Naive thymus-derived CD8-positive, alpha-beta T cell (primary cell): ENCODE measurements at places on chromosomes 7 and 10.

DNA sequence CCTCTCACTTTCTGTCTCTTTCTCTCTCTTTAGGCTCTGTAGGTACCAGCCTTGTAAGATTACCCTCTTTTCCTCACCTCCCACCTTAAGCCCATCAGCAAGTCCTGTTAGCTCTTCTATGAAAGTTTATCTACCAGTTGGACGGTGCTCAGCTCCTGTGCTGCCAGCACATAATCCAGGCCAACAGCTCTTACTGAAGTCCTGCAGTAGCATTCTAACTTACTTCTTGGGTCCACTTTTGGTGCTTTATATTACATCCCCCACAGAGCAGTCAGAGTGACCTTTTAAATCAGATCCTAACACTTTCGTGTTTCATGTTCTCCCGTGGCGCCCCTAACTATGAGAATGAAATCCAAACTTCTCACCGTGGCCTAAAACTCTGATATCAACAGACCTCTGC is 38.9 kb upstream of the ITGA8 start:
- peaks cover 15% of the 10 kb centered on the region for H3K27me3 ChIP-seq
- no peak overlapping the region for H3K27ac ChIP-seq
- no peaks in the 10 kb centered on the region for H3K36me3 ChIP-seq
- DNase-seq, result no peak

GRCh38 chr10:61592581-61592980 is 70.1 kb upstream of the CABCOCO1 start:
- H3K4me1 ChIP-seq, result no peaks in the 10 kb centered on the region
- no peak overlapping the region for H3K27ac ChIP-seq
- H3K36me3 ChIP-seq, result no peaks in the 10 kb centered on the region
- no peaks in the 10 kb centered on the region for H3K27me3 ChIP-seq
- no peak overlapping the region for H3K4me3 ChIP-seq

GRCh38 chr10:47287365-47287802 is 12.6 kb upstream of the GDF10 start:
- no peak for DNase-seq
- H3K4me1 ChIP-seq, result peaks cover 33% of the 10 kb centered on the region
- no peak overlapping the region for H3K27ac ChIP-seq

DNA sequence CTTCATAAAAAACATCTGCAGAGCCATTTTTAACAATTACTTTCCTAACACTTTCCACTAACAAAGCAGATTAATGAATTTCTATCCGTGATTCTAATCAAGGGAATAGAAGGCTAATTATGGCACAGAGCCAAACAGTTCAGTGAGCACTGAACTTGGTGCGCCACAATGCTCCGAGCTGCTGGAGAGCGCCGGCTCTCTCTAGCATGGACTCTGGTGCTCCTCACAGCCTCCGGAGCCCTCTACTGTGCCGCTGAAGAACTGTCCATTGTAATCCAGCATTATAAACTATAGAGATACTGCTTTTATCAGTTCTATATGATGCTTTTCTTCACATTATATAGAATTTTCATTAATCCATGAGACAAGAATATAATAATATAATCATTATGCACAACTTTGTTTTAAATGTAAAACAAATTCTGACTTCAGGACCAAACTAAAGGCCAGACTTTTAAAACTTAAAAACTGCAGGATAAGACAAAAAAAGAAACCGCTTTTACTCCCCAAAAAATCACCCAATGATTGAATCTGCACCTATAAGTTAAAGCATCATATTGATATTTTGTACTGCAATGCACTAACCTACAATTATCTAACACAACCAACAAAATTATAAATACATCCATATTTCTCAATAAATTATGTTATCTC is 123.6 kb downstream of the RNF32 start:
- peaks cover under 1% of the 10 kb centered on the region for H3K4me1 ChIP-seq
- H3K27ac ChIP-seq, result no peak overlapping the region
- no peaks in the 10 kb centered on the region for H3K27me3 ChIP-seq
- H3K36me3 ChIP-seq, result peaks cover 25% of the 10 kb centered on the region
